ENCODE measurements at places on chromosomes 2 and 18. TPM values are rescaled to one million over a fixed set of nuclear protein-coding genes. Genes with fewer than 3 reads are reported as not detected.

Gene BMP10
- total RNA-seq: not detected

Gene SERPINB10
- total RNA-seq: 0.20 TPM

Gene TXNDC2
- under 0.01 TPM for total RNA-seq

Gene ITGB6
- total RNA-seq: under 0.01 TPM

Gene PPP1R1C
- total RNA-seq: not detected

Gene AUP1
- total RNA-seq: 105 TPM

Gene CHST10
- 4.8 TPM for total RNA-seq

Gene IMMT
- total RNA-seq: 84.3 TPM

Gene AQP12B
- not detected for total RNA-seq

Gene ARMC9
- total RNA-seq: 25.4 TPM

Gene SLC14A1
- under 0.01 TPM for total RNA-seq

Gene KCNG3
- total RNA-seq: not detected

Gene IGFBP5
- 106 TPM for total RNA-seq

Gene NCKAP5
- total RNA-seq: 0.37 TPM

Gene TUBB8B
- not detected for total RNA-seq

Gene CPO
- total RNA-seq: under 0.01 TPM

Gene ASTL
- not detected for total RNA-seq

Gene REG3G
- not detected for total RNA-seq

Gene SOX11
- not detected for total RNA-seq

Gene FARP2
- total RNA-seq: 39.7 TPM

Gene RAB17
- total RNA-seq: not detected

Gene EGR4
- not detected for total RNA-seq

Gene DNAJC5G
- not detected for total RNA-seq

Gene KCTD1
- 11.7 TPM for total RNA-seq

Gene CD8A
- total RNA-seq: under 0.01 TPM

Gene SAG
- not detected for total RNA-seq

Gene IFT172
- total RNA-seq: 27.6 TPM

Gene TMEM131
- total RNA-seq: 27.9 TPM

Gene IL36G
- total RNA-seq: not detected

Gene LONRF2
- under 0.01 TPM for total RNA-seq

Gene TEKT4
- total RNA-seq: not detected

Gene HOXD13
- total RNA-seq: not detected

Gene ATG9A
- 44.2 TPM for total RNA-seq
